ENCODE measurements at places on chromosomes 5 and 9. TPM values are rescaled to one million over a fixed set of nuclear protein-coding genes. Genes with fewer than 3 reads are reported as not detected.

DNA sequence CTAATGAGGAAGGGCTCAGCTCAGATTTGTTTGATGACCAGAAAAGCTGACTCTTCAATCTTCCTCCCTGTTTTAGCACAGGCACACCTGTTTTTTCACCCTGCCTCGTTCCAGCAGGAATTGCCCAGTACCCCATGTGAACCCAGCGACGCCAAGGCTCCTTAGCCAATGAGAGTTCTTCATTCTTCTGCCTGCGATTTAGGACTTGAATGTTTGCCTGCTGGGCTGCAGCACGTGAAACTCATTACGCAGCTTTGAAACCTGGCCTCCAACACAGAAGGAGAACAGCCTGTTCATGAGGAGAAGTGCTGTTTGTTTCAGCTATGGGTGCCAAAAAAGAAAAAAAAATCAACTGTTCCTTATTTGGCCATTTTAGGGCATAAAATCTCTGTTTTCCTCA lies 315.5 kb downstream of the TRPM3 start:
- DNase-seq = peak; percentile 27
- no peaks in the 10 kb centered on the region for H3K4me1 ChIP-seq

DNA sequence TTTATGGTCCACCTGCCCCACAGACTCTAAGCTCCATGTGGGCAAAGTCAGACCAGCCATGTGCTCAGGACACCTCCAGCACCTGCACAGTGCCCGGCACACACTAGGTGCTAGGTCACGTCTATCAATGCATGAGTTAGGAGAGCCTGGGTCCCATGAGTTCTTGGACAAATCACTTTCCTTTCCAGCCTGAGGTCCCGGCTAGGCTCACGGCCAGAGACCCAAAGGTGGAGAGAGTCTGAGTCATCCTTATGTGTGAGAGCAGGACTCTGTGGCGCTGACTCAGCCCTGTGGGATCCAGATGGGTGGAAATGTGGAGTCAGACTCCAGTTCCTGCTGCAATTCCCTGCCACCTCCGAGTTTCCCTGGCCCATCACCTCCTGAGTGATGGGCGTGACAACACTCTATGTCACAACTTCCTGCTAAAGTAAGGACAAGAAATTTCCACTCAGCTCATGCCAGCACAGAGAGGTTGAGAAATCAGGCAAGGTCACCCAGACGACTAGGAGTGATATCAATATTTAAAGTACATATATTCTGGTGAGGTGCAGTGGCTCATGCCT lies 2.5 kb upstream of the ST6GALNAC4 start:
- peak; percentile 94 for DNase-seq
- H3K27me3 ChIP-seq = no peaks in the 10 kb centered on the region

TMEM245 gene
- 59.7 TPM for total RNA-seq

DNA sequence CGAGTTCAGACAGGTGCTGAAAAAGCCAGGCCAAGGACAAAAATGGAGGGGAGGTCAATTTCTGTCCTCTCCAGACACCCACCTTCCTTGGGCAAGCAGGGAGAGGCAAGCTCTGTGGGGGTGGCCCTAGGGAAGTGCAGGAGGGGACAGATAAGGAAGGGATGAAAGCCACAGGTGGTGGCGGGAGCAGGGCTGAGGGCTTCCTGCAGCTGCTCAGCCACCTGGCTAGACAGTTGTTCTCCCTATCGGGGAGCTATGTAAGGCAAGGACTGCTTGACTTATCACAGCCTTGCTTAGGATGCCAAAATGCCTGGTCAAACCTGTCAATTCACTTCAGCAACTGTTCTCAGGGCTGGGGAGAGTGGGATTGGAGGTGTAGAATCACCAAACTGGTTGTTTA lies 266.1 kb downstream of the ZSWIM6 start:
- no peaks in the 10 kb centered on the region for H3K4me1 ChIP-seq
- H3K4me3 ChIP-seq = no peak overlapping the region
- no peaks in the 10 kb centered on the region for H3K27me3 ChIP-seq
- H3K27ac ChIP-seq = no peak overlapping the region
- no peaks in the 10 kb centered on the region for H3K36me3 ChIP-seq

NDUFS6 gene
- total RNA-seq = 16.5 TPM

DNA sequence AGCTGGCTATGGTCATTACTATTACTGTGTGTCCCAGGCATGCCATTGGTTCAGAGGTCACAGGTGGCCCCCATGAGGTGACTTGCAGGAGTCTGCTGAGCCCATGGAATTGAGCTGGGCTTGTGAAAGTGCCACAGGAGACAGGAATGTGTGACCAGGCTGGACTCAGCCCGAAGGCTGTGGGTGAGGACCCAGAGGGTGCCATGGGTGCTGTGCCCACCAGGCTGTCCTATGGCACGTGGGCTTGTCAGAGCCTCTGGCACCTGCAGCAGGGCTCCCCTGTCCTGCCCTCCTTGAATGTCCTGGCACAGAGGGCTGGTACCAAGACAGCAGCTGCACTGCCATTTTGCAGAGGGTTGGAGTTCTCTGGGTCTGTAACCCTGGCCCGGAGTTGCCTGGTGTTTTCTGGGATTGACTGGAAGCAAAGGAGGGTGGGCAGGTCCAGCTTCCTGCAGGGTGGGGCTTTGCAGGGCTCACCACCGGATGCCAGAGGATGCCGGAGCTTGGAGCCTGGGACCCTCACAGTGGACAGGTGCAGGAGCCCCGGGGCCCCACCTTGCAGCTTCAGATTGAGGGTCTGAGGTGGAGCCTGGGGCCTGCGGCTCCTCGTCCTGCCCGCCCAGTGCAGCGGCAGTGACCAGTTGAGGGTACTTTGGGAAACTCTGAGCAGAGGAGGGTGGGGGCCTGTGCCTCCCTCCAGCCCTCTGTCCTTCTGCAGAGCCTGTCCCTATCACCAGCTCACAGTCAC lies 14.2 kb downstream of the COL5A1 start:
- no peak for DNase-seq
- H3K27me3 ChIP-seq = no peaks in the 10 kb centered on the region
- no peaks in the 10 kb centered on the region for H3K36me3 ChIP-seq
- no peak overlapping the region for H3K4me3 ChIP-seq
- H3K4me1 ChIP-seq = peaks cover 15% of the 10 kb centered on the region
- no peak overlapping the region for H3K27ac ChIP-seq

SLC6A19 gene
- total RNA-seq = not detected

TEX48 gene
- total RNA-seq = not detected

GRCh38 chr5:27392716-27393115 lies 354.3 kb upstream of the CDH9 start:
- H3K36me3 ChIP-seq = no peaks in the 10 kb centered on the region
- H3K27ac ChIP-seq = no peak overlapping the region
- no peaks in the 10 kb centered on the region for H3K4me1 ChIP-seq
- no peaks in the 10 kb centered on the region for H3K27me3 ChIP-seq

- no peaks in the 10 kb centered on the region for H3K4me1 ChIP-seq
- H3K27me3 ChIP-seq = no peaks in the 10 kb centered on the region
- no peak overlapping the region for H3K4me3 ChIP-seq
Observed at GRCh38 chr5:184471-184870, 6.8 kb upstream of the LRRC14B start.

DNA sequence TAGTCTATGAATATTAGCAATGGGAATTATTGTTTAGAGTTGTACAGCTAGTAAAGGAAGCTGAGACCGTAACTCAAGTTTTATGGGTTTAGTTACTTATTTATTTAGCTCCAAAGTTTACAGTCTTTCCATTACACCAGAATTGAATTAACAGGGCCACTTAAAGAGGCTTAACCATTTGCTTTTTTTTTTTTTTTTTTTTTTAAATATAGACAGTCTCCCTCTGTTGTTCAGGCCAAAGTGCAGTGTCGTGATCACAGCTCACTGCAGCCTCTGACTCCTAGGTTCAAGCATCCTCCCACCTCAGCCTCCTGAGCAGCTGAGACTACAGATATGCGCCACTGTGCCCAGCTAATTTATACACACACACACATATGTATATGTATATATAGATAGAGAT lies 1.4 kb upstream of the TTC1 start:
- no peaks in the 10 kb centered on the region for H3K36me3 ChIP-seq
- H3K4me1 ChIP-seq = no peaks in the 10 kb centered on the region
- no peak for DNase-seq
- no peak overlapping the region for H3K4me3 ChIP-seq
- H3K27me3 ChIP-seq = no peaks in the 10 kb centered on the region
- H3K27ac ChIP-seq = no peak overlapping the region

- H3K27me3 ChIP-seq = no peaks in the 10 kb centered on the region
- H3K27ac ChIP-seq = no peak overlapping the region
- H3K4me1 ChIP-seq = no peaks in the 10 kb centered on the region
- no peaks in the 10 kb centered on the region for H3K36me3 ChIP-seq
Observed at GRCh38 chr9:1723522-1724015, 291.6 kb upstream of the SMARCA2 start.

DNA sequence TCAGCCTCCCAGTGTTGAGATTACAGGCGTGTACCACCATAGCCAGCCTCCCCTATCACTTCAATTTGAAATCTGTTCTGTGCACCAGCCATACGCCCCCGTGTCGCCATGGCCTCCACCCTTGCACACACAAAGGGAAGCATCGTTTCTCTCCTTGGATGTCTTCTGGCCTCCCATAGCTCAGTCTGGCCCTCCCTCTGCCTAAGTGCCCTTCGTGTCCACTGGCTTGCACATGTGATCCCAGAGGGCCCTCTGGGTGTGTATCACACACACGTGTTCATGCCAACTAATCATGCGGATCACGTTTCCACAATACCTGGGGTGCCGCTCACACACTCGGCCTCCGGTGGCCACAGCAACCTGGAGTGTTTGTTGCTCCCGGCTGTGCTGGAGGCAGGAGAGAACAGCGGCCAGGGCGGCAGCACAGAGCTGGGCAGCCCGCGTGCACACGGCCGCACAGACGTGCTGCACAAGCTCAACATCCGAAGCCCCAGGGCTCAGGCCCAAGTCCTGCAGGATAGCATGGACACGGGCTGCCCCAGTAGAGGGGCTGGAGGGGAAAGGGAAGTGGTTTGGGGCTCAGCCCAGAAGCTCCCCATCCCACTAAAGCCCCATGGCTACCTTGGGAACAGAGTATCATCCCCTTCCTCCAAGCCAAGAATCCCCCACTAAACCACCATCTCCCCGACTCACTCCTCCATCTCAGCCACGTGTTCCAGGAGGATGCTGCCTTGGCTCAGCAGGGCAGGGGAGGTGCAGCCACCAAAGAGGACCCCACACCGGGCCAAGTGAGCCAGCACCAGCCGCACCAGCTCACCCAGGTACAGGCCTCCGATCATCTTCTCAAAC lies 10.9 kb downstream of the HK3 start:
- H3K4me1 ChIP-seq = no peaks in the 10 kb centered on the region
- no peak overlapping the region for H3K4me3 ChIP-seq
- DNase-seq = no peak
- no peaks in the 10 kb centered on the region for H3K36me3 ChIP-seq
- no peaks in the 10 kb centered on the region for H3K27me3 ChIP-seq

CNTNAP3 gene
- total RNA-seq = 7.5 TPM

PCA3 gene
- not detected for total RNA-seq

GRCh38 chr9:98539954-98540353 lies 168.8 kb downstream of the GABBR2 start:
- H3K36me3 ChIP-seq = no peaks in the 10 kb centered on the region
- H3K4me3 ChIP-seq = no peak overlapping the region
- no peaks in the 10 kb centered on the region for H3K27me3 ChIP-seq
- no peaks in the 10 kb centered on the region for H3K4me1 ChIP-seq
- DNase-seq = no peak

DNA sequence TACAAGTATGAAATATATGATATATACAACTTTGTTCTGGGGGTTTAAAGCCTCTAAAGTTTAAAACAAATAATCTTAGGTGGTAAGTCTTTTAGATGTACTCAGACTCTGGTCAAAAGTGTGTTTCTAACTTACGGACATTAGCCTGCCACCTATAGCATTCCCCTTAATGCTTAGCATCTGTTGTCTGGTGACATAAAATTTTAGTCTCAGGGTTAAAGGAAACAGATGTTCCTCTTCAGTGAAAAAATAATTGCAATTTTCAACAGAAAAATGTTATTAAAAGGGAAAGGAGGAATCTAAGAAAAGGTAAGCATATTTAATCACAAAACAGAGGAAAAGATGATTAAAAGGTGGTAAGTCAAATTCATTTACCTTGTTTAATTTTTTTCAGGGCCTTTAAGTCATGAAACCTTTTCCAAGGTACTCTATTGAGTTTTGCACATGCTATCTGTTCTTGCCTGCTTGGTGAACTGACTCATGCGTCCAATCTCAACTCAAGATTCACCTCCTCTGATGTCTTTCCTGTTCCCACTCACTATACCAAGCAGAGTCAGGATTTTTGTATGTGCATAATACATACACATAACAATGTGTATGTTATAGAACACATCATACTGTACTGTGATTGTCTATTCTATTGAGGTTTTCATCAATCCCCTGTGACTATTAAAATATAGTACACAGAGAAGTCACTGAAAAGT lies 7.9 kb downstream of the TMEM167A start:
- no peaks in the 10 kb centered on the region for H3K27me3 ChIP-seq
- no peak overlapping the region for H3K27ac ChIP-seq
- DNase-seq = no peak
- H3K4me1 ChIP-seq = no peaks in the 10 kb centered on the region
- no peak overlapping the region for H3K4me3 ChIP-seq

- no peaks in the 10 kb centered on the region for H3K36me3 ChIP-seq
- H3K4me1 ChIP-seq = no peaks in the 10 kb centered on the region
- DNase-seq = no peak
- H3K4me3 ChIP-seq = no peak overlapping the region
- no peak overlapping the region for H3K27ac ChIP-seq
- H3K27me3 ChIP-seq = no peaks in the 10 kb centered on the region
Observed at GRCh38 chr5:127878174-127878750, 175.1 kb downstream of the CCDC192 start.

- H3K4me1 ChIP-seq = no peaks in the 10 kb centered on the region
- DNase-seq = no peak
- peak overlapping the region; percentile 61 for H3K27ac ChIP-seq
- H3K36me3 ChIP-seq = no peaks in the 10 kb centered on the region
- no peak overlapping the region for H3K4me3 ChIP-seq
Observed at GRCh38 chr9:33196736-33197135, 29.6 kb upstream of the B4GALT1 start.

DNA sequence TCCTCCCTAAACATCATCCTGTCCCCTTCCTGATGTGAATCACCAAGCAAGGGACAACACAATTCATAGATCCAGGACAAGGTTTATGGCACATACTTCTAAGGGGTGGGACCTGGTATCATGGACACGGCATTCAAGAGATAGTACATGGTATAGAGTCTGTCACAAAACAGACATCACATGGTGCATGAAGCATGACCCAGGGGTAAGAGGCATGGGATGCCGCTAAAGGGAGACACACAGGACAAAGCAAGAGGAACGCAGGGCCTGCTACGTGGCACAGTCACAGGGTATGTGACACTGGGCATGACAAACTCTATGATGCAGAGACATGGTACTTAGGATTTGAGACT lies 20.7 kb downstream of the GSN start:
- H3K27me3 ChIP-seq = no peaks in the 10 kb centered on the region
- no peaks in the 10 kb centered on the region for H3K36me3 ChIP-seq
- H3K4me3 ChIP-seq = no peak overlapping the region
- peaks cover 47% of the 10 kb centered on the region for H3K4me1 ChIP-seq
- peak; percentile 31 for DNase-seq

GRCh38 chr9:28073270-28073669 lies 500.0 kb upstream of the C9orf72 start:
- no peaks in the 10 kb centered on the region for H3K27me3 ChIP-seq
- H3K36me3 ChIP-seq = no peaks in the 10 kb centered on the region
- no peak for DNase-seq

SLC12A7 gene
- 49.8 TPM for total RNA-seq

DELE1 gene
- 56.3 TPM for total RNA-seq
